Neural progenitor cell (in vitro differentiated cells): ENCODE measurements at places on chromosomes 3 and 15. TPM values are rescaled to one million over a fixed set of nuclear protein-coding genes. Genes with fewer than 3 reads are reported as not detected.

GRCh38 chr3:189304465-189305351 is 132.9 kb downstream of the TPRG1 start:
- no peaks in the 10 kb centered on the region for H3K36me3 ChIP-seq
- H3K4me1 ChIP-seq = peaks cover 16% of the 10 kb centered on the region
- H3K4me3 ChIP-seq = no peak overlapping the region
- DNase-seq = no peak
- no peak overlapping the region for H3K27ac ChIP-seq

ARID3B gene
- total RNA-seq = 31.5 and 72.4 TPM in 2 replicates

CCDC51 gene
- 13.9 and 22.0 TPM in 2 replicates for total RNA-seq

- H3K4me3 ChIP-seq = no peak overlapping the region
- DNase-seq = no peak
- no peaks in the 10 kb centered on the region for H3K27me3 ChIP-seq
Measured at GRCh38 chr15:98121536-98121935, 161.0 kb downstream of the ARRDC4 start.

DNA sequence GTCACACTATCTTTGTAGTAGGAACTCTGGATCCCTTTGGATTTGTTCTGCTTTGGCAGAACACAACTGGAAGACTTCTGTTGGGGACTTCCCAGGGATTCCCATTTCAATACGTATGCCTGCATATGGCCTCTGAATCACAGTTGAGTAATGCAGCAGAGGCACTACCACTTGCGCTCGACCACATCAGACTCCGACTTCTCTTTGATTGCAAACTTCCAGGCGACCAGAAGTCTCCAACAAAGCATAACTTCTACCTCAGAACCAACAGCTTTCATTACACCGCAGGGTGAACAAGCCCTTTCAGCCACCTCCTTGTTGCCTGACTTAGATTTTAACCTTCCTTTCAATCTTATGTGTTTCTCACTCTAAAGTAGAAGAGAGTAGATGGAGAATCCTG is 924.4 kb downstream of the IGSF11 start:
- no peaks in the 10 kb centered on the region for H3K36me3 ChIP-seq
- H3K27me3 ChIP-seq = no peaks in the 10 kb centered on the region
- no peak overlapping the region for H3K27ac ChIP-seq
- H3K4me1 ChIP-seq = no peaks in the 10 kb centered on the region
- no peak for DNase-seq
- H3K4me3 ChIP-seq = no peak overlapping the region

DNA sequence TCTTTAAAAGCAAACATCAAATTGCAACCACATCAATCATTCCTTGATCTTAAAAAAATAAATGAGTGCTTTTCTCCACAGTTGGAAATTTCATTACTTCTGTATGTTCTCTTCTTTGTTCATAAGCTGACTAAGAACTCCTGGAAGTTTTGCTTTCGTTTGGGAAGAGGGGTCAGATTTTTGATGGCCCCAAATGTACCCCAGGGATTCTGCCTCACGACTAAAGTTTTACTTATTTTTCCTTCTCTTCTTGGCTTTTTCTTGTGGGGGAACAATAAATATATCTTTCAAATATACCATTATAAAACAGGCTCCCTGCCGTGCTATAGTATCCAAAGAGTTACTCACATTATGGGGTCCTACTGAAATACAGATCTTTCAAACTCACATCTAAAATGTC is 215.0 kb upstream of the CDIN1 start:
- H3K4me1 ChIP-seq = no peaks in the 10 kb centered on the region
- DNase-seq = no peak
- H3K36me3 ChIP-seq = no peaks in the 10 kb centered on the region
- H3K27me3 ChIP-seq = no peaks in the 10 kb centered on the region

ACSBG1 gene
- 0.11 and 0.22 TPM in 2 replicates for total RNA-seq

SH3GL3 gene
- 3.8 and 8.2 TPM in 2 replicates for total RNA-seq

DNA sequence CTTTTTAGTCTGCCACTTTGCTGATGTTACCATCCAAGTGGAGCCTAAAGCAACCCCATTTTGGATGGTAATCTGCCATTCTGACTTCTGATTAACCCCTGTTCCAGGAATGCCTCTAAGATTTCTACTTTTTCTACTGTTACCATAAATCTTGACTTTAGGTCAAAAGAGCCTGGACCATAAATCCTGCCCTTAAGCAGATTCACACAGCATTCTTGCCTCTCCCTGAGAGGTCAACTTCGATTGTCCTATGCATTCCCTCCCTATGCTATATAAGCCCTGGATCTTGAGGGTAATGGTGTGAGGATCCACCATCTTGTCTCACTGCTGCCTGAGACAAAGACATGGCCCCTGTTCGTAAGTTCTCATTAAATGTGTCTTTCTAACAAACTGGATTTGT is 177.3 kb downstream of the GABRB3 start:
- no peak overlapping the region for H3K4me3 ChIP-seq
- no peaks in the 10 kb centered on the region for H3K36me3 ChIP-seq
- H3K27ac ChIP-seq = no peak overlapping the region

DNA sequence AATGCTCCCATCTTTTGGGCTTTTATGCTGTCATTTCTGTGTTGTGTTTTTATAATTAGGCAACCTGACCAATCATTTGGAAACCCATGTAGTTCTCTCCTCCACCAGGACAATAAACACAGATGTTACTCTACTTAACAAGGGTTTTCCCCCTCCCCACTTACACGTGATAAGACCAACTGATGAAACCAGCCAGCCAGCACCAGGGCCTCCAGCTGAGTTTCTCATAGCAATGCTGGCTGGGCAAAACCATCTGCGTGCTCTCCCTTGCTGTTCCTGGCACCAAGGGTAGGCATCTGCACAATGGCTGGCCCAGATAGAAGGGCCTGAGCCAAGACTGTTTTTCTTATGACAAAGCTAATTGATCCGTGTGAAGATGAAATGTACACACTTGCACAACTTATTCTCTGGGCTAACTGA is 310.4 kb downstream of the PLCL2 start:
- peaks cover 15% of the 10 kb centered on the region for H3K4me1 ChIP-seq
- H3K4me3 ChIP-seq = no peak overlapping the region
- no peaks in the 10 kb centered on the region for H3K27me3 ChIP-seq
- peak; percentile 43 for DNase-seq
- no peak overlapping the region for H3K27ac ChIP-seq

WDR53 gene
- total RNA-seq = 9.3 and 9.7 TPM in 2 replicates

- peaks cover 7% of the 10 kb centered on the region for H3K4me1 ChIP-seq
- no peaks in the 10 kb centered on the region for H3K36me3 ChIP-seq
- no peak overlapping the region for H3K27ac ChIP-seq
- H3K27me3 ChIP-seq = no peaks in the 10 kb centered on the region
- no peak overlapping the region for H3K4me3 ChIP-seq
Measured at GRCh38 chr3:16807391-16807790, 77.4 kb upstream of the PLCL2 start.

DNA sequence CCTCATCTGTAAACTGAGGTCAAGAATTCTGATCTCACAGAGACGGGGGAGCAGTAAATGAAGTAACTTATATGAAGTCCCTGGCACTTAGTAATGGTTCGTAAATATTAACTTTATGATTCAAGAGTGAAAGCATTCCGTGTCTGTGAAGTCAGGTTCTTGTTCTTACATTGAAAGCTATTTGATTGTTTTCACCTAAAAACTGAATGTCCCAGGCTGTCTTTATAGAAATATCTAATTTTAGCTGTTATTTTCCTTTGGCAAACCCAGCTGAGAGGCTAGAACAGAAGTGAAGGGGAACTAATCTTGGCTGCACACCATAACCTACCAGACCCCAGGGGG is 84.5 kb downstream of the CHSY1 start:
- peaks cover 3% of the 10 kb centered on the region for H3K4me1 ChIP-seq
- H3K36me3 ChIP-seq = no peaks in the 10 kb centered on the region
- H3K27me3 ChIP-seq = no peaks in the 10 kb centered on the region

DNA sequence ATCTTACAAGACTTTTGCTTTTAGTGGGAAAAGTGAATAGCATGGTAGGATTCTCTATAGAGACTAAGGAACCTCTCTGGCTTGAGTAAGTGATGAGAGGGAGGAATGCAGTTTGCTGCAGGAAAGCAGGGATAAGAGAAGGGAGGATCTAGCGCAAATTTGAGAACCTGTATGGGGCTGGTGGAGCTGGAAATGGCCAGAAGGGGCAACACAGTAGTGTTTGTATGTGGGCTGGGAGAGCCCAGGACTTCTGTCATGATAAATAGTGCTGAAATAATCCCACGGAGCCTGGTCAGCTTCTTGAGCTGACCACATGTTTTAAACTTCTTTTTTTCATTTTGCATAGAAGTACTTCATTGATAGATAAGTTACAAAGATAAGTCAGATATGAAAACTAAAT is 11.2 kb upstream of the SHC4 start:
- H3K4me1 ChIP-seq = peaks cover 17% of the 10 kb centered on the region
- peaks cover 6% of the 10 kb centered on the region for H3K27me3 ChIP-seq
- peak overlapping the region; percentile 54 for H3K4me3 ChIP-seq
- H3K27ac ChIP-seq = peak overlapping the region; percentile 30
- peak; percentile 64 for DNase-seq

SPINK8 gene
- total RNA-seq = not detected in 2 replicates

- no peak overlapping the region for H3K4me3 ChIP-seq
- H3K4me1 ChIP-seq = no peaks in the 10 kb centered on the region
- no peaks in the 10 kb centered on the region for H3K27me3 ChIP-seq
- no peak for DNase-seq
- H3K27ac ChIP-seq = no peak overlapping the region
Measured at GRCh38 chr15:98230975-98231374, 270.5 kb downstream of the ARRDC4 start.

GRCh38 chr3:128466840-128467541 is at the start of gene DNAJB8:
DNAJB8 (minus strand) TSS chr3:128466890; CDS start chr3:128463245, 3,645 bp downstream.
- no peak for DNase-seq
- H3K36me3 ChIP-seq = no peaks in the 10 kb centered on the region
- peaks cover 5% of the 10 kb centered on the region for H3K4me1 ChIP-seq

ROPN1 gene
- not detected in 2 replicates for total RNA-seq

DNA sequence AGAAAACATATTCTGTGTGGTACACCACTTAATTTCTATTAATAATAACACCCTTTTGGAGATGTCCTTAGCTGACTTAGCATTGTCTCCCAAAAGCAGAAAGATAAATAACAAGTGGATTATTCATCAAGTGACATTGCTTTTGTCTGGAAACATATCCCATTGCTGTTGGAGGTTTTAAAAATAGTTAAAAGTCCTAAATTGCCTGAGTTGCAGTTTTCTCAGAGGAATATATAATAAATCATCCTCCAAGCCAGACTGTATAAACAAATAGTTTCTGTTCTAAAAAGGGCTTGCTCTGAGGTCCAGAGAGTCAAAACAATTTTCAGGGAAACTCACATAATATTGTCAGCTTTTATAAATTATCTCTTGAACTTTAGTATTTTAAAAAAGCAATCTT is 60.4 kb upstream of the CD96 start:
- H3K27ac ChIP-seq = no peak overlapping the region
- H3K36me3 ChIP-seq = no peaks in the 10 kb centered on the region
- no peak for DNase-seq
- H3K27me3 ChIP-seq = no peaks in the 10 kb centered on the region

GRCh38 chr3:194386648-194387047 is 12.4 kb downstream of the GP5 start:
- peak; percentile 30 for DNase-seq
- H3K4me1 ChIP-seq = peaks cover 43% of the 10 kb centered on the region
- no peak overlapping the region for H3K4me3 ChIP-seq
- H3K27me3 ChIP-seq = no peaks in the 10 kb centered on the region
- H3K36me3 ChIP-seq = no peaks in the 10 kb centered on the region

GRCh38 chr3:167606836-167607235 is 46.9 kb downstream of the WDR49 start:
- H3K36me3 ChIP-seq = no peaks in the 10 kb centered on the region
- no peak for DNase-seq
- no peak overlapping the region for H3K4me3 ChIP-seq
- no peaks in the 10 kb centered on the region for H3K27me3 ChIP-seq

- peaks cover 12% of the 10 kb centered on the region for H3K4me1 ChIP-seq
- H3K4me3 ChIP-seq = no peak overlapping the region
- H3K27me3 ChIP-seq = no peaks in the 10 kb centered on the region
- DNase-seq = peak; percentile 36
Measured at GRCh38 chr15:67608638-67608959, 66.1 kb downstream of the MAP2K5 start.

DNA sequence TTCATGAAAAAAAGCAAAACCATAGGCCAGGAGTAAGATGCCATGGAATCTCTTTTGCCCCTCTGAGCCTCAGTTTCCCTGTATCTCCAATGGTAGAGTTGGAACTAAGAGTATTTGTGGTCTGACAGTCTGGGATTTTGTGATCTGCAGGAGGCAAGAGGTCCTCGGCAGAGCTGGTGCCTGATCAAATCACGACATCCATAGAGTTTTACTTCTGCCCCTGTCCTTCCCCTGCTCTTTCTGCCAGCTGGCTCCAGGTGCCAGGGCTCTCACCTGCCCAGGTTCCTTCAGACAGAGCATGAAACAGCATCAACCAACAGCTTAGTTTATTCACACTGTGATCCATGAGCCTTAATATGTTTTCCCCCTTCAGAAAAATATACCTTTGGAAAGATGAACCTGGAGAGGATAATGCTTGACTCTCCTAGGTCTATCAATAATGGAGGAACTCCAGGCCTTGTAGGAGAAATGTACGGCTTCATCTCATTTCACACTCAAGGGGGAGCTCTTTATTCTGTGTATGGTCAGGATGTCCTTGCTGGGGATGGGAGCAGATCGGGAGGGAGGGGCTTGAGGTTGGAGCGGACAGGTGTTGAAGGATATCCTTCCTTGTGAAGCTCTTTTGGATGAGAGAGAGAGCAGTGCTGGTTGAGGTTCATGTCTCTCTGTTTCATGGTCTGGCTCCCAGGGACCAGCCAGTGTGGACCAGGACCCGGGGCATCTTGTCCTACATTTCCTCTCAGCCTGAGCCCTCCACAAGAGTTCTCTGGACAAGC is 309.9 kb downstream of the RPLP1 start:
- H3K36me3 ChIP-seq = no peaks in the 10 kb centered on the region
- DNase-seq = peak; percentile 60
- H3K4me3 ChIP-seq = no peak overlapping the region
- no peak overlapping the region for H3K27ac ChIP-seq
- no peaks in the 10 kb centered on the region for H3K27me3 ChIP-seq

DNA sequence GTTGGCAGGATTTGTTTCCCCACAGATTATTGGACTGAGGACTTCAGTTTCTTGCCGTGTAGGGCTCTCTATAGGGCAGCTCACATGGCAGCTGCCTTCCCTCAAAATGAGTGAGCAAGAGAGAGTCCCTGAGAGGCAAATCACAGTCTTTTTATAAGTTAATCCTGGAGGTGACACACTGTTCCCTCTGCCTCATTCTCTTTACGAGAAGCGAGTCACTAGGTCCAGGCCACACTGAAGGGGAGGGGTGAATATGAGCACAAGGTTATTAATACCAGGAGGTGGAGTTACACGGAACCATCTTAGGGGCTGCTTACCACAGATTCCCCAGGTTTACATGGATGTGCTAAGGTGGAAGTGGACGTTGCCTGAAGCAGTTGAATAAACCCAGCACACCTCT is 77.0 kb downstream of the LPP start:
- H3K36me3 ChIP-seq = no peaks in the 10 kb centered on the region
- no peak overlapping the region for H3K27ac ChIP-seq
- no peak overlapping the region for H3K4me3 ChIP-seq
- no peaks in the 10 kb centered on the region for H3K27me3 ChIP-seq

IGSF11 gene
- total RNA-seq = 2.7 and 4.1 TPM in 2 replicates

GPR171 gene
- not detected in 2 replicates for total RNA-seq

- no peak for DNase-seq
- H3K27ac ChIP-seq = no peak overlapping the region
- no peak overlapping the region for H3K4me3 ChIP-seq
- H3K4me1 ChIP-seq = peaks cover 50% of the 10 kb centered on the region
- no peaks in the 10 kb centered on the region for H3K27me3 ChIP-seq
- no peaks in the 10 kb centered on the region for H3K36me3 ChIP-seq
Measured at GRCh38 chr3:185713015-185713414, 111.8 kb downstream of the IGF2BP2 start.
